Left renal cortex interstitium (tissue), 4 donors: ENCODE measurements at places on chromosomes 2 and 18. TPM values are rescaled to one million over a fixed set of nuclear protein-coding genes. Genes with fewer than 3 reads are reported as not detected.

DNA sequence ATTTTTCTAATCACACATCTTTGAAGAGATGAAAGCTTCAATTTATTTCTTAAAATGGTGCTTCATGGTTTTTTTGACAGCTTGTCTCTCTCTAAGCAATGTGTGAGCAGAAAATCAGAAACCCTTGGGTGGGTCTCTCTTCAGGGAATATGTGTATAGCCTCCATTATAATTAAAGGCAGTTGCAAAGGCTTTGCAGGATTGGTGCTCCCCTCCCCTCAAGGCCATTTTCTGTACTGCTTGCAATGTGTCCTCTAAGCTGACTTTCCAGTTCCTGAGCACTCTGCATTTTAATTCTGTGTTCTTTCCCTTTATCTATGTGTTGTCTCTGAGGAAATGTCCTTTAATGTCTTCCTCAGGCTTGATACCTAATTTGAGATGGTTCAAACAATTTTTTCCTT, 172.6 kb downstream of the DPP4 start:
- DNase-seq: no peak

DNA sequence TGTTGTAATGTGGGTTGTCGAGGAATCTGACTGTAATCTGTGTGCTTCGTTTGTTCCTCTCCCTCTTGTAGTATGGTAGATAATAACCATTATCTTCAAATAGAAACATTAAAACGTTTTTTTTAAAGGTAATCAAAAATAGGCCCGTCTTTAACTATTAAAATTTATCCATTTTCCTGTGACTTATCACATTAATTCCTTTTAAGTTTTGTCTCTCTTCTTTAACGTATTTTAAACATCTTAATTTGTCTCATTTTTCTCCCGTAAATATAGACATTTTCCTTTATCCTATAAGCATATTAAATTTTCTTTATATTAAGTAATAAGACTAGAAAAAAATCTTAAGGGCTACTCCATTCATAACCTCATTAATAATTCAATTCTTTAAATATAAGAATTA, 41.3 kb downstream of the EIF2AK3 start:
- no peak for DNase-seq

GRCh38 chr2:135863233-135863632, 13.0 kb downstream of the MCM6 start:
- DNase-seq: no peak

ZNF236 gene
- polyA plus RNA-seq: 11.8 TPM

DNA sequence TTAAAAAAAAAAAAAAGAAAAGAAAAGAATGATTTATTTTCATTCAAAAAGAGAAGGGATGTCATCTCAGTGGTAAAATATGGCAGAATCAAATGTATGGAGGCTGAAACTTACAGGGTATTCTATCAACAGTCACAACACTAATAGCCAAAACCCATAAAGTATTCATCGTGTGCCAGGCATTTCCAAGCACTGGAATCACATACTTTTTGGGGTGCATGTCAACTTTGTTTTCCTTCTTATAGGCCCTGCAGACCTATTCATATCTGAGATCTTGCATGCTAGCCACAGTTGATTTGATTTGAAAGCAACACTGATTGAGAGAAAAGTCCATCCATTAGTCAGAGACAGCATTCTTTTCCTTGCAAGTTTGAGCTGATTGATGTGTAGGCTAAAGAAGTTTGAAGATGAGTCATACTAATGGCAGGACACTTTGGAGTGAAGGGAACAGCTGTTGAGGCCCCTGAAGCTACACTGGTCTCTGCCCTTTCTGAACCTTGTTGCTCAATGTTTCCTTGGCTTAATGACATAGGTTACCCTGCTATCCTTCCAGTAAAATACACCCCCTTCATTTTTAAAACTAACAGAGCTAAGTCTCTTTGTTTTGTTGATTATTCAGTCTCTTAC, 22.0 kb downstream of the KATNAL2 start:
- DNase-seq: no peak

RSAD2 gene
- 3.0 TPM for polyA plus RNA-seq

GRCh38 chr2:120670771-120671480, 64.7 kb upstream of the GLI2 start:
- no peak for DNase-seq

GRCh38 chr2:160876765-160877164, 283.5 kb upstream of the TANK start:
- no peak for DNase-seq

DSG4 gene
- 0.03 TPM for polyA plus RNA-seq

DNA sequence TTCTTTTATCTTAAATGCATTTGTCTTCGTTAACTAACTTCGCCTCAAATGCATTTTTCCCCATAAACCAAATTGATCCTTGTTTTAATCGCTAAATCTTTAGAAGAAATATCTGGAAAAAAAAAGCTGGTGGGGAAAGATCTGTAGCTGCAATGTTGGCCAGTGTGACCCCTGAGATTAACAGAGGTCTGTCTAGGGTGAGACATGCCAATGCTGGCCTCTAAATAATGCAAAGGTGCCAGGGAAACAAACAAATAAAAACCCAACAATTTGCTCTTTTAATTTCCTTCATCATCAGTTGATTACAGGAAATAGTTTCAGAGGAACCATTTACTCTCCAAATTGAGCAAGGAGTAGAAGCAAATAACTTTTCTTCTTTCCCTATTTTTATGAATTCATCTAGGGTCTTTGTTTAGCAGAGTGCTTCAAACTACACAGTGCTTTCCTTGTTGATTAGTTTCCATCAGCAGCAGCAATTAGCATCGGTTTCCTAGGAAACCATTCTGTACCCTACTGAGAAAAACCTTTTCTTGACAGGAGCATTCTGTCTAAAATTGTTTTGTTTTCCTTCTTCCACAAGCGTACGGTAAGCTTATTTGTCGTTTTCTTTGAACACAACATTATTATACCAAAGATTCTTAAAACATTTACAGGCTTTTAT, 100.5 kb upstream of the UNC80 start:
- no peak for DNase-seq

DNA sequence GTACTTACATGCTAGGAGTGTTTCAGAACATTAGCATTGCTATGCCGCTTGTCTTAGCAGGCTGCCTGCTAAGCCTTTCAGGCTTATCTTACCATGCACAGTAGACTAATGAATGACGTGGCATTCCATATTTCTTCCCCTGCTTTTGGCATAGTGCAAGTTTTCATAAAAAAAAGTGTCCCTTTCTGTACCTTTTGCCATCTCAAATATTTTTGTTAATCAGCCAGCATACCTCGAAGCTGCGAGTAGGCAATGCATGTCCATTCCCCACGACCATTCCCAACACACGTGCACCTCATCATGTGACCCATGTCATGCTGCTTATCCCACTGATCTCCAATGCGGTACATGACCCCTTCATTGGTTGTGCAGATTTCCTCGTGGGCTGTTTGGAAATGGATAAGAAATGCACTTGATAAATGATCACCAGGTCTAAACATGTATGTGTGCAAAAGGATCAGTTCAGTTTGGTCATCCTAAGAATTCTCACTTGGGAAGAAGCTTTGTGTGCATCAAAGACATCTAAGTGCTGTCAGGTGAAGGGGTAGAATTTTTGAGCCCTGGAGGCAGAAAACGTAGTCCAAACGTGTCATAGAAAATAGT, 13.9 kb downstream of the FN1 start:
- no peak for DNase-seq

GRCh38 chr2:97808816-97809215, 95.4 kb downstream of the ZAP70 start:
- DNase-seq: no peak

- no peak for DNase-seq
Measured at GRCh38 chr2:88737385-88737784, 45.9 kb downstream of the RPIA start.

- DNase-seq: no peak
Measured at GRCh38 chr2:33946193-33946592, 347.1 kb upstream of the FAM98A start.

GRCh38 chr2:27086724-27087593, at the start of gene KHK:
Gene KHK (plus strand): TSS chr2:27086772. CDS start chr2:27087260, 488 bp downstream.
- DNase-seq: no peak

DNA sequence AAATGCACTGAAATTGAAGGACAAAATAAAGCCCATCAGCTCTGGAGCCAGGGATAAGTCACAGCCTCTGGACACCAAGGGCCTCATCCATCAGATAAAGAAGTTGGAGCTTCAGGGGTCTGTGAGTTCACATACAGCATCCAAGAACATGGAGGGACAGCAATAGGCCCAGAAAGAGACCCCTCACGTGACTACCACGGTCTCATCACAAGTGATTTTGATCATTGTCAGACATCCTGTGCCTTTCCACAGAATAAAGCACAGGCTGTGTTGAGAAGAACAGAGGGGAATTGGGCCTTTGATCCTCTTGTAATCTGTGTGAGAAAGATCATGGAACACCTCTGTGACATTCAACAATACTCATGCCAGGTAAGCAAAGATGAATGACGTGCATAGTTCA, 65.2 kb upstream of the CTAGE1 start:
- DNase-seq: no peak

NAPG gene
- 19.1 TPM for polyA plus RNA-seq

DNA sequence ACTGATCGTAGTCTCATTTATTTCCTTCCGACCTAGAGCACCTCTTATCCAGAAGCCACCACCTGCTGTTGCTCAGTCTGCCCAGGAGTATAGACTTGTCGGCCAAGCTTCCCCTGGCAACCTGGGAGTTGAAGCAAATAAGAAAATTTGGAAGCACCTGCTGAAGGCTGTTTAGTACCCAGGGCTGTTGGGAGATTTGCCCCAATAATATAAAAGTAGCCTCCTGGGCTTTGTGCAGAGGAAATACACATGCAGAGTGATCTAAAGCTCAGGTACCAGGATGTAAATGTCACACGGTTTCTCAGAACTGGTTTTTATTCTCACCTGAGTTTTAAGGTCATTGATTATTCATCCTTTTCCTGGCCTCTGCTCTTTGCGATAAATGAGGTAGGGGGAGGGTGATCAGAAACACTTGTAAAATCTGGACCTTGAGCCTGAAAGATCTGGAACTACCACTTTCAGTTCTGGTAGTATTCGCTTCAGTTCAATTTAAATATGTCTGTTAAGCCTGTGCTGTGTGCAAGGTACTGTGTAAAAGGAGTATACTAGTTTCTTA, 789 bp upstream of the COX7A2L start:
- no peak for DNase-seq

DNA sequence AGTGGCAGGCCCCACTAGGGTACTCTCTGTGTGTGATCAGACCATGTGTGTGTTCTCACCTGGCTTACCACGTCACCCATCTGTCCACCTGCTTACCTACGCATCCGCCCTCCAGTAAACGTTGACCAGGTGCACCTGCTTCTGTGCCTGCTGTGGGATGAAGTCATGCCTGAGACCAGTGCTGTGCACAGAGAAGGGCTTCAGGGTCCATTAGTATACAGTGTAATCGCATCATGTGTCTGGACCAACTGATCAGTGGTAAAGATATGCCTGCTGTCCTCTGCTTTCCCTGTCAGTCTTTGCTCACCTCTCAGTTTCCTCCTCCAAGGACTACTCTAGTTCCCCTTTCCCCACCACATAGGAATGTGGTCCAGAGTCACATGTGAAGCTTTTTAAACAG, 109.3 kb downstream of the FHOD3 start:
- DNase-seq: no peak

- DNase-seq: no peak
Measured at GRCh38 chr18:24762511-24762910, 302.1 kb downstream of the HRH4 start.

ASPRV1 gene
- 3.6 TPM for polyA plus RNA-seq

SULT1C3 gene
- not detected for polyA plus RNA-seq

DNA sequence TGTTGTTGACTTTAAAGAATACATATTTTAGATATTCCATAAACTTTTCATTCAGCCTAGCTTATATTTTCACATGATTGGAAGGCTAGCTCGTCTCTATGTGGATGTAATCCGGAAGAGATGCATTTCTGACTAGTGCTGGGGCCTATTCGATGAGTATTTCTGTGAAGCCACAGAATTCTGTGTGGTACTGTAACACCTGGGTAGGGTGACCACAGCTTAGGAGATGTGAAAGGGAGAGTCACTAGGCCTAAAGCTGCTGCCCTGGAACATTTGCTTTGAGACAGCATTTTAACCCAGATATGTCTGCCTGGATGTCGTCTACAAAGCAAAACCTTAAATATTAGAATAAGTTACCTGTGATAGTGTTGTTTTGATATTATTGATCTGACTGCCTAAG, 83.5 kb downstream of the ZNF236 start:
- DNase-seq: no peak

GRCh38 chr2:70994009-70994698, 519 bp downstream of the TEX261 start:
- DNase-seq: no peak

- no peak for DNase-seq
Measured at GRCh38 chr2:187442378-187442777, 5.7 kb downstream of the CALCRL start.

GRCh38 chr2:30362468-30363081, 84.5 kb upstream of the LCLAT1 start:
- DNase-seq: no peak

RNF181 gene
- polyA plus RNA-seq: 154 TPM

DNA sequence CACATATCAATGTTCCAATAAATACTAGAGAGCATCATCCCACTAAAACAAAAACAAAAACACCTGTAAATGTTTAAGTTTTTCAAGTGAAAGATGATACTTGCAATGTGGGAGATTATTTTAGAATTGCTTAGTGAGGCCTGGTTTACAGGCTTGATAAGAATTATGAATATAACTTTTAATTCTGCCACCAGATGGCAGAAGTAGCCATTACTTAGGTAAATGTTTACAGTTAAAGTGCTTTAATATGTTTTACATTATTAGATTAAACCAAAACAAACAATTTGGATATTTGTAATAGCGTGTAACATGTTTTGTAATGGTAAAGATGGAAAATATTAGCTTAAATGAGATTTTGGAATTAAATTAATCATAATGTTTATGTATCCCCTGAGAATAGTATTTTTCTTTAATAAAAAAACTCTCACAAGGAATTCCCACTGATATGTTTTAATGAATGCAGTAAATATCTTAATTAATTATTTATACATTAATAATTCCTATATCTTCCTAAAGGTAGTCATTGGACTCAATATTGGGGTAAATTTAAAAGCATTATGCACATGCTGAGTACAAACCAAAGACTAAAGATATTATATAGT, 522.0 kb downstream of the SPAG16 start:
- no peak for DNase-seq

DNA sequence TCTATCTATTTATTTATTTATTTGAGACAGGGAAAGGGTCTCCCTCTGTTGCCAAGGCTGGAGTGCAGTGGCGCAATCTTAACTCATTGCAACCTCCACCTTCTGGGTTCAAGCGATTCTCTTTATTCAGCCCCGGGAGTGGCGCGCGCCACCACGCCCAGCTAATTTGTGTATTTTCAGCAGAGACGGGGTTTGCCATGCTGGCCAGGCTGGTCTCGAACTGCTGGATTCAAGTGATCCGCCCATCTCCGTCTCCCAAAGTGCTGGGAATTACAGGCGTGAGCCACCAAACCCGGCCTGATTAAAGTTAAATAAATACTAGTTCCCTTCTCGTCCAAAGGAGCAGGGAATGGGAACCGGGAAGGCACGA, 4.2 kb upstream of the CTDSP1 start:
- DNase-seq: no peak

- DNase-seq: no peak
Measured at GRCh38 chr2:44245083-44245861, 30.0 kb upstream of the SLC3A1 start.
